ENCODE measurements at places on chromosomes 13 and 19. TPM values are rescaled to one million over a fixed set of nuclear protein-coding genes. Genes with fewer than 3 reads are reported as not detected.

Gene MEDAG
- 7.3 TPM for polyA plus RNA-seq

Gene GPR12
- not detected for polyA plus RNA-seq

GRCh38 chr19:31675193-31675913 is 326.1 kb upstream of the TSHZ3 start:
- no peak for DNase-seq

- DNase-seq = no peak
Measured at GRCh38 chr13:65095161-65096082, 2134.7 kb downstream of the PCDH9 start.

GRCh38 chr13:80477661-80478443 is 136.9 kb upstream of the SPRY2 start:
- DNase-seq = no peak

DNA sequence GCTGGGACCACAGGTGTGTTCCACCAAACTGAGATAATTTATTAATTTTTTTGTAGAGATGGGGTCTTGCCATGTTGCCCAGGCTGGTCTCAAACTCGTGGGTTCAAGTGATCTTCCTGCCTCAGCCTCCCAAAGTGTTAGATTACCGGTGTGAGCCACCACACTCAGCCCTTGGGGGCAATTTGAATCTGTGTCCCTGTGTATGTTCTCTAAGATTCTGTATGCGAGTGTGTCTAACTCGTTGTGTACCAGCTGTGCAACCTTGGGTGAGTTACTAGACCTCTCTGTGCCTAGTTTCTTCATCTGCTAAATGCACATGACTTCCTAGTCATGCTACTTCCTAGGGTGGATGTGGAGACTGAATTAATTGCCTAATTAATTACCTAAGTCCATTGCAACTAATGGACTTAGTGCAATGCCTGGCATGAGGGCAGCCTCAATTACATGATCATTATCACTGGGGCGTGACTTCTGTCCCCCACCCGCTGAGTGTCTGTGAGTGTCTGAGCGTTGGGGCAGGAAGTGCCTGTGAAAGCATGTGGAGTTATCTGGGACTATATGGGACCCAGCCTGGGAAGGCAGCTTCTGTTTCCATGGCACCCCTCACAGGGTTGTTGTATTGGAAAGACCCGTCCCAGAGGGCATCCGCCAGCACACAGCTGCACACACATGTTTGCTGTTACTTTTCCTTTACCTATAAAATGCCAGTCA is 1.8 kb upstream of the NCCRP1 start:
- no peak for DNase-seq

DNA sequence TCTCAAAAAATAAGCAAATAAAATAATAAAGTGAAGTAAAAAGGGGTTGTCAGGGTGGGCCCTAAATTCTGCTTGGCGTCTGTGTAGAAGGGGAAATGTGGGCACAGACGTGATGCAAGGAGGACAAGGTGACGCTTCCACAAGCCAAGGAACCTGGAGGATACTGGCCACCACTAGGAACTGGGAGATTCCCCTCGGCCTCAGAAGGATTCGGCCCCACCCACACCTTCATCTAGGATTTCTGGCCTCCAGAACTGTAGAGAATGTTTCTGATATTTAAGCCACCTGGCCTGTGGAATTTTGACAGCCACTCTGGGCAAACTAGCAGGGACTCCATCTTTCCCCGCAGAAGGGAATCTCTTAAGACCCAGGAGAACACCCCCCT is 1.1 kb downstream of the PLEKHJ1 start:
- DNase-seq = no peak
